Uterine smooth muscle cell (primary cell): ENCODE measurements at places on chromosomes 11 and 22. TPM values are rescaled to one million over a fixed set of nuclear protein-coding genes. Genes with fewer than 3 reads are reported as not detected.

ASCL2 gene
- not detected in 2 replicates for total RNA-seq

EXPH5 gene
- total RNA-seq = 0.11 and 1.1 TPM in 2 replicates

PDE2A gene
- 0.50 and 0.77 TPM in 2 replicates for total RNA-seq

ALG8 gene
- 24.6 and 44.0 TPM in 2 replicates for total RNA-seq

SLC6A5 gene
- total RNA-seq = not detected in 2 replicates

SHISAL1 gene
- total RNA-seq = 14.6 and 14.9 TPM in 2 replicates

OR4A5 gene
- not detected in 2 replicates for total RNA-seq

OR8G1 gene
- total RNA-seq = not detected in 2 replicates

OR52H1 gene
- 0.66 and 1.1 TPM in 2 replicates for total RNA-seq

ELF5 gene
- 0.12 TPM in 1 of 2 replicates, not detected in the other for total RNA-seq

HOATZ gene
- under 0.01 TPM in 1 of 2 replicates, not detected in the other for total RNA-seq

GAB4 gene
- total RNA-seq = not detected in 2 replicates

TLCD5 gene
- total RNA-seq = 9.1 and 10.1 TPM in 2 replicates

GRK3 gene
- 2.2 and 3.1 TPM in 2 replicates for total RNA-seq

MUC5B gene
- not detected in 2 replicates for total RNA-seq

KDELR3 gene
- 78.1 and 98.8 TPM in 2 replicates for total RNA-seq

POU2AF1 gene
- not detected in 2 replicates for total RNA-seq

ARHGAP20 gene
- 3.6 and 4.5 TPM in 2 replicates for total RNA-seq

SMIM35 gene
- not detected in 2 replicates for total RNA-seq

CHEK1 gene
- total RNA-seq = 28.0 and 61.2 TPM in 2 replicates

KREMEN1 gene
- total RNA-seq = 3.1 and 6.6 TPM in 2 replicates

OR4D5 gene
- total RNA-seq = not detected in 2 replicates

FIBP gene
- 185 and 189 TPM in 2 replicates for total RNA-seq

MFRP gene
- total RNA-seq = not detected in 2 replicates

CTSC gene
- 85.5 and 125 TPM in 2 replicates for total RNA-seq

KCNE3 gene
- 0.22 and 5.2 TPM in 2 replicates for total RNA-seq

APOA4 gene
- total RNA-seq = not detected in 2 replicates

MAFF gene
- 43.5 and 54.1 TPM in 2 replicates for total RNA-seq

GTSE1 gene
- total RNA-seq = 4.2 and 16.8 TPM in 2 replicates
